ENCODE measurements at places on chromosomes 3 and 15.

GRCh38 chr3:77807312-77807711 is 767.4 kb downstream of the ROBO2 start:
- DNase-seq = no peak

DNA sequence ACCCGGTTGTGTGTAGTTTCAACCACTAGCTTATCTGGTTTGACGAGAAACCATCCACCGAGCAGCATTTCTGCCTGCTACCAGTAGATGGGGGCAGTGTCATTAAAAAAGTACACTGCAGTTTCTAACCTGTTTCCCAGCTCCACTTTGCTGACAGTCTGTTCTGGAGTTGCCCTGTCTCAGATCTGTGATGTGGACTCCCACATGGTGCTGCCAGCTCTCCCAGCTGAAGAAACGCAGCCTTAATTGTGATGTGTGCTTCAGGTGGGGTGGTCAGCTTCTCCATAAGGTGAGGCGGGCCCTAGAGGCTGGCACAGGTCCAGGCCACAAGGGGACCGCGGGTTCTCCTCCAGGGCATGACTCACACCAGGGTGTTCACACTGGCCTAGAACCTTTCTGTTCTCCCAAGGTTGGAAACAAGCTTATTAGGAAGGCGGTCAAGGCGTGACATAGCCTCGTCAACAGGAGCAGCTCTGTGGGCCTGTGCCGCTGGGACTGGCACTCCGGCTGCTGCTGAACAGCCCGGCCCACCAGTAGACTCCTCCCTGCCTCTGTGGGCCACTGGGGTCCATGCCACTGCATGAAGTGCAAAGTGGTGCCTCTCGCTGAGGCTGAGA is 2.9 kb upstream of the FAM43A start:
- DNase-seq = peak; percentile 86

- no peak for DNase-seq
These were observed 64.2 kb downstream of the BOC start for GRCh38 chr3:113275583-113275928.

GRCh38 chr3:12751571-12751970 is 7.5 kb downstream of the TMEM40 start:
- no peak for DNase-seq

GRCh38 chr3:66989860-66990696 is 8.0 kb upstream of the KBTBD8 start:
- peak; percentile 69 for DNase-seq

DNA sequence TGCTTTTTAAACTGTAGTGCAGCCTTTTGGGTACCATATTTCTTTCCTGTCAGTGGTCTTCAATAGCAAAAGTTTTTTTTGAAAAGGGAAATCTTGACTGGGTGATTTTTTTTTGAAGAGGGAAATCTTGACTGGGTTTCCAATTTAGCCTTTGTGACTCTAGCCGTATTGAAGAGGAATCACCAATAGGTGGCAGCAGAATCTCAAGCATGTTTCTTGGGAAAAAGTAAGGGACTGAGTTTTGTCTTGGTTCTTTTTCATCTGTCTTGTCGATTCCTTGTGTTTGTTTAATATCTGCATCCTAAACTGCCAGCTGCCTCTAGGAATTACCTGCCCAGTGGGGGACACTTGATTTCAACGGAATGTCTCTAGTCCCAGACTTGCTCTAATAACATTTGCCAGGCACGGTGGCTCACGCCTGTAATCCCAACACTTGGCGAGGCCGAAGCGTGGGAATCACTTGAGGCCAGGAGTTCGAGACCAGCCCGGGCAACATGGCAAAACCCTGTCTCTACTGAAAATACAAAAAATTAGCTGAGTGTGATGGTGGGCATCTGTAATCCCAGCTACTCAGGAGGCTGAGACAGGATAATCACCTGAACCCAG is 89.2 kb downstream of the RBPMS2 start:
- DNase-seq = peak; percentile 72

GRCh38 chr3:13595485-13595884 is 46.6 kb downstream of the FBLN2 start:
- no peak for DNase-seq

GRCh38 chr3:168952551-168952950 is 711.0 kb downstream of the MECOM start:
- DNase-seq = peak; percentile 21

DNA sequence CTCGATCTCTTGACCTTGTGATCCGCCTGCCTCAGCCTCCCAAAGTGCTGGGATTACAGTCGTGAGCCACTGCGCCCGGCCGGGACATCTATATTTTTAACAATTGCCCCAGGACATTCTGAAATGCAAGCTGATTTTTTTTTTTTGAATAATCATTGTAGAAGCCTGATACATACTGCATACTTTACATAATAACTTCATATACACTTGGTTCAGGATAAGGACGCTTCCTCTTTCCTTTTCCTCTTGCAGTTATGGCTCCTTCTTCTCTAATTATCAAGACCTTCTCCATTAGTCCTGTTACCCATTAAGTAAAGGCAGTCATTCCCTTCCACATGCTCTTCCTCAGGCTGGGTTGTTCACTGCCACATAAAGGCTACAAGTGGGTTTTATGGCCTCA is 58.3 kb downstream of the SLCO3A1 start:
- no peak for DNase-seq

- DNase-seq = no peak
These were observed 209.5 kb downstream of the EBLN2 start for GRCh38 chr3:73270839-73271483.

DNA sequence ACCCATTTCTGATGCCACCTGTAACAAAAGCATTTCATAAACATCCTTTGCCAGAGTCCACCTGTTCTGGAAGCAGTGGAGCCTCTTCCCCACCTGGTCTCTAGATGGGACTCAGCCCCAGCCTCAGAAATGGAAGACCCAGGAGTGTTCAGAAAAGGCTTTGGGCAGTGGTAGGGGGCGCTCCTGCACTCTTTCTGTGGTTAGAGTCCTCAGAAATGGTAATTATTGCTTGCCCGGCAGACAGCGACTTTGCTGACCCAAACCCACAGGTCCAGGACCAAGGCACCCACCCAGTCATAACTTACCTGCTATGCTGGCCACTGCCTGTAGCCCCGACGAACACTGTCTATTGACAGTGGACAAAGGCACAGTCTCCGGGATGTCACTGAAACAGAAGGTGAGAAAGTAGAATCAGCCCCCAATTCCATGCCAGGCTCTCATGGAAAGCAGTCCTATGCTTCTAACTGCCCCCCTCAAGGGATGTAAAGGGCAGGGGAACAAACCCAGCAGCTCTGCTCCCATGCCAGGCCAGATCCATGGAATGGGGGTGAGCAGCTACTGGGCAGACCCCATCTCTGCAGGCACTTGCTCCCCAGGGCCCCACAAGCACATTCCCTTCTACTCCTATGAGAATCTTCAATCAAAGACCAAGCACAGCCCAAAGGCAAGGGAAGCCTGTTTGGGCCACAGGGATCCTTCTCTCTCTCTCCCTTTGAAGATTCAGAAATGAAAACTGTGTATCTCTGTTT is 5.1 kb downstream of the ACAA1 start:
- peak; percentile 51 for DNase-seq

GRCh38 chr3:146865175-146865755 is 260.1 kb upstream of the PLSCR5 start:
- no peak for DNase-seq

GRCh38 chr3:13081603-13082360 is 8.6 kb upstream of the IQSEC1 start:
- DNase-seq = peak; percentile 87

- DNase-seq = no peak
These were observed at the start of gene SLC7A14 for GRCh38 chr3:170585937-170586310. Gene SLC7A14 (minus strand): TSS chr3:170586075. CDS start chr3:170526936, 59,139 bp downstream.

DNA sequence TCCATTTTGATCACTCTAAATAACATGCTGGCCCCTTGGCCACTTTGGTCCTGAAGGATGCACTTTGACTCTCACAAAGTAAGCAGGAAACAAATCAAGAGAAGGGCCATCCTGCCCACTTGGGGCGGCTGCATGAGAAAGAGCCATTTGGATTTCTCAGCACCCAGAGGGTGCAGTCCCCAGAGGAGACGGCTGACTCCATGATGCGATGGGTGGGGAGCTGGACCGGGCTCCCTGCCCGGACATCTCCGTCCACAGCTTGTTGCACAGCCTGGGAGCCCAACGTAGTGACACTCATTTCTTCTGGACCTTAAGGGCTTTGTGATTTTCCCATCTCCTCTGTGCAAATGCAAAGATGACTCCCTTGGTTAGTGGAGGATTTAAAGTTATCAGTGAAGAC is 4.0 kb upstream of the HRH1 start:
- DNase-seq = no peak

GRCh38 chr3:107458871-107459270 is 63.9 kb upstream of the BBX start:
- no peak for DNase-seq

GRCh38 chr3:195236801-195237570 is 34.0 kb downstream of the XXYLT1 start:
- no peak for DNase-seq

DNA sequence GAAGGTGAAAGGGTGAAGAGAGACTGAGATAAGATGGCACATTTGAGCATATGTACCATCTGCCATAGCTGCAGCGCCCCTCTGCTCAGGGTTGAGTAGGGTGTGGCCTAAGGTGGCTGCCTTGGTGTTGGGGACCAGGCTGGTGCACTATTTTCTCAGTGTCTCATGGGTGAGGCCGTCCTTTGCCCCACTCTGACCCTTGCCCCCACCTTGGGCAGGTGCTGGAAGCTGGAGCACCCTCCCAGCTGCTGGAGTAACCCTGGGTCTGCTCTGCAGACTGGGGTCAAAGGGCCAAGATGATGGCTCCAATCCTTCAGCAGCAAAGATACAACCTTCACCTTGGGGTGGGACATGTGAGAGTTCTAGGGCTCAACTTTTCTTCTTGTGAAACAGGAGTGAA is 69.2 kb downstream of the DAPK2 start:
- DNase-seq = no peak

DNA sequence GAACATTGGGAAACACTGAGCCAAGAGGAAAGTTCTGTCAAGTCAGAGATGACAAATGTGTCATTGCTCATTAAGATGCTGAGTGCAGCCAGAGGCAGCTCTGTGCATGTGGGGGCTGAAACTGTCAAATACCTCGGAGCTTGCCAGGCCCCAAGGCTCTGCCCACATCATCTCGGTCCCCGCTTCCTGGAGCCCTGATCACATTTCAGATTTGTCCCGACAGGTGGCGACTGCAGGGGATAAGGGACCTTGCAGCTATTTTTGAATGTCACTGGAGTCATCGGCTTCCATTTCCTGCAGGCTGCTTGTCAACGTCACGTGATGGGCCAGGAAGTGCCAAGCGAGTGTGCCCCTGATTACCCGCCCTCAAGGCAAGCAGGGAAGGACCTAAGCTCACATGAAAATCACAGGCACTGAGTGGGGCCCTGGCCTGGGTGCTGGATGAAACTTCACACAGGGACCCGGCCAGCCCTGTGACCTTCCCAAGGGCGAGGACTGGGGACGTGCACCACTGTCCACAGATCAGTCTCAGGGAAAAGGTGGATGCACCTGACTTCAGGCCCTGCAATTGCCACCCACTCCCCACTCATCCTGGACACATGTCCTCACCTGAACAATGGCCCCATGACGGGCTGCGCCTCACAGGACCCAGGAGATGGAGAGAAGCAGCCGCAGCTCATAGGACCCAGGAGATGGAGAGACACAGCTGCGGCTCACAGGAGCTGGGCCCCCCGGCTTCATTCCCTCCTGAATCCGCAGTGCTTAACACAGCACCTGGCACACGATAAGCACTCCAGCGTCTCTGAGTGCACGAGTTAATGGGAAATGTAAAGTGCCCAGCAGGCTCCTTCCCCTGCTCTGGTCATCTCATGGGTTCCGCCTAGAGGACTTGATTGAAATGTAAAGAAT is 73.4 kb downstream of the NUP210 start:
- DNase-seq = peak; percentile 52

DNA sequence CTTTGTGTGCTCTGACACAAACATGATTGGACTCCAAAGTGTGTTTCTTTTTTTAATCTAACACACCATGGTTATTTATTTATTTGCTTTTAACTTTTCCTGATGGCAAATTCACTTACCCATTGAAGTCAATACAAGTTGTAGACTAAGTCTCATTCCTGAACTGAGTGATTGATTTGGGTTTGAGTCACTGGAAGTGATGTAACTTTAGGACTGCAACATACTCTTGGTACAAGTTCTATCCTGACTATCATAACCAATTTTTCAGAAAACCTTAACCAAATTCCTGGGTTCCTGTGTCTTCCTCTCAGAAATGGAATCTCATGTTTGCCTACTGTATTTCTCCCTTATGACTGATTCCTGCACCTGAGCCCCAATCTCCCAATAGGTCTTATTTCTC is 590.0 kb upstream of the ROBO1 start:
- DNase-seq = no peak

DNA sequence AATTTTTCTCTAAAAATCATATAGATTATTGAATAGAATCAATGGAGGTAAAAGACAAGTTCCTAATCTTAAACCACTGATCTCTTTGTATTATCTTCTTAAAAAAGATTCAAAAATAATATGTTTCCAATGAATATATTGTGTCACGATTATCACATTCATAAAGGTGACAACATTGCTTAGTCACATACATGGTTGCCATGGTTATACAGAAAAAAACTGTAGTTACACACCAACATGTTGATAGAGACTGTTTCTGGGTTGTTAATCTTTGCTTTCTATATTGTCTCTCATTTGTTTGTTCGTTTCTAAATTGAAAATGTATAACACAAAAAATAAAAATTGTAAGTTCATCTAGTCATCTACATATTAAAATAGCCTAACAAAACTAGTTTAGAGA is 376.0 kb upstream of the ALCAM start:
- no peak for DNase-seq

GRCh38 chr15:41278319-41278718 is 47.3 kb downstream of the CHP1 start:
- no peak for DNase-seq

GRCh38 chr3:38989917-38990510 is 61.7 kb downstream of the SCN11A start:
- DNase-seq = no peak

- no peak for DNase-seq
These were observed 62.2 kb downstream of the PYDC2 start for GRCh38 chr3:191523148-191523547.

DNA sequence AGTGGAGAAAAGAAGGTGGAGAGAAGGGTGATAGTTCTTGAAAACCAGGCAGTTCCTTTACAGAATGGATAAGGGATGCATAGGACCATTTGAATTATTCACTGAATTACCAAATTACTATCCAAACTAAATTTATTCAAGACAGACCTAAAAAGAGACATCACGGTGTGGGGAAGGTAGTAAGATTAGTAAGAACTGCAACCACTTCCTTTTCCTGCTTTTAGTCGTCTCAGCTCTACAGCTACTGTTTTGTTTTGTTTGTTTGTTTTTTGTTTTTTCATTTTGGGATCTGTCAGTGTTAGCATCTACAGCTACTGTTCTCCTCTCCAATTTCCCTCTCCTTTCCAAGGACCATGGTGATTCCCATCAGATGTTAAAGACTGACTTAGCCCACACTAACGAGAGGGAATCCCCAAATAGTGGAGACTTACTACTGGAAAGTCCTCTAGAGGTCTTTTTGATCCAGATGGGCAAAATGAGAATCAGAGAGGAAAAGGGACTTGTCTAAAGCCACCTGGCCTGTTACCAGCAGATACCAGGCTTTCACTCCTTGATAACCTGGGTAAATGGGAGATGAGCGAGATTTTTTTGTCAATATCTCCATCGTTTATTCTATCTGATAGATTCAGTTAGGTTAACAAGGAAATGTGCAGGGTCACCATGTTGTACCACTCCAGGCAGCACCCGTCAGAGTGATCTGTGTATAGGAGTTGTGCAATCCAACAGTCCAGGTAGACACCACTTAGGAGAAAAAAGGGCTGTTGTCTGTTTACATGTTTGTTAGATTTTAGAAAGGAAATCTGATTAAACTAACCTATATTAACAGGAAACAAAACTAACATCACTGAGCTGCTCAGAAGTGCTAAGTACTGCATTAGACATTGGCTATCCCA is 6.0 kb downstream of the HCLS1 start:
- DNase-seq = no peak
